Nasal cavity respiratory epithelium epithelial cell of viscerocranial mucosa (primary cell): ENCODE measurements at places on chromosomes 11 and 22. TPM values are rescaled to one million over a fixed set of nuclear protein-coding genes. Genes with fewer than 3 reads are reported as not detected.

The WNT11 gene
- 0.21 and 0.34 TPM in 2 replicates for total RNA-seq

The APOA1 gene
- not detected in 2 replicates for total RNA-seq

The C1QTNF6 gene
- total RNA-seq: 2.7 and 6.8 TPM in 2 replicates

The FGF3 gene
- not detected in 2 replicates for total RNA-seq

The HPX gene
- total RNA-seq: 0.34 and 1.00 TPM in 2 replicates

The INS gene
- not detected in 2 replicates for total RNA-seq

The GSTT2B gene
- 0.21 and 0.34 TPM in 2 replicates for total RNA-seq

The CHRNA10 gene
- total RNA-seq: 0.34 and 1.00 TPM in 2 replicates

The EHF gene
- total RNA-seq: 256 and 478 TPM in 2 replicates

The SULT4A1 gene
- under 0.01 and 0.50 TPM in 2 replicates for total RNA-seq

The ISX gene
- not detected in 2 replicates for total RNA-seq

The KCNE3 gene
- total RNA-seq: 0.43 TPM in 1 of 2 replicates, not detected in the other

The CARD10 gene
- 15.7 and 20.4 TPM in 2 replicates for total RNA-seq

The PATZ1 gene
- 7.2 and 9.6 TPM in 2 replicates for total RNA-seq

The OR1S2 gene
- total RNA-seq: not detected in 2 replicates

The CCT8L2 gene
- total RNA-seq: not detected in 2 replicates

The CRYBA4 gene
- total RNA-seq: not detected in 2 replicates

The PANX2 gene
- total RNA-seq: 0.68 and 1.4 TPM in 2 replicates

The EMID1 gene
- under 0.01 and 0.21 TPM in 2 replicates for total RNA-seq

The MRPL40 gene
- total RNA-seq: 46.2 and 56.7 TPM in 2 replicates

The SCUBE1 gene
- not detected in 2 replicates for total RNA-seq

The FOLR1 gene
- 4.7 TPM in 1 of 2 replicates, not detected in the other for total RNA-seq

The F2 gene
- total RNA-seq: under 0.01 and 0.07 TPM in 2 replicates

The GLB1L3 gene
- 1.3 and 3.8 TPM in 2 replicates for total RNA-seq

The DSCAML1 gene
- total RNA-seq: not detected in 2 replicates
